Hippocampal formation (tissue), 2 donors: ENCODE measurements at places on chromosomes 1 and 21.

DNA sequence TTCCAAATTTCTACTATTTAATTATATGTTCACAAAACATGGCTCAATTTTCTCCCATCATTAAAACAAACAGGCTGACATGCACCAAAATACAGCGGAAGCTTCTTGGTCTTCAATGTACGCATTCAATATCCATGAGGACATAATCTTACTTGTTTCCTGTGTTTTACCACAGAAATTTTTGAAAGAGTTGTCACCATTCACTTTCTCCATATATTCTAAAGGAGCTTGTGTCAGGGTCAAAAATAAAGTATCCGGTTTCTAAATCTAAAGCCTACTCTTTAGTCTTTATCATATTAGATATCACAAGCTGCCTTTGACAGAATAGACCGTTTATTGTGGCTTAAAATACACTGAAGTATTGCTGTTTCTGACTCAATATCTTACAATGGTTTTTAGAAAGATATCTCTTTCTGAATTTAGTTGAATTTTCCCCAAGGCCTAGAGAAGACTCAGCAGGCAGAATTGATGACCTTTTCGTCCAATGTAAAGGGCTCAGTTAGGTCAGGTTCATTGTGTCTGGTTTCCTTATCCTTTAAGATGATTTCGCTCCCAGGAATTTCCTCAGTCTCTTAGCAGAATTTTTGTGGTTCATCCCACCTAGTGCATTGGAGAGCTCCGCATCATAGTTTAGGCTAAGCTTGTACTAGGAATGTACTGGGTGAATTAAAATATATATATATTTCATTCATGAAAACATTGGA, 717.2 kb downstream of the NCAM2 start:
- no peak for DNase-seq

- peak; percentile 79 for DNase-seq
These were observed at the start of gene PLOD1 for GRCh38 chr1:11934302-11935056. Gene PLOD1 (plus strand): TSS chr1:11934717. CDS start chr1:11934780, 63 bp downstream.

- DNase-seq = no peak
These were observed 4.0 kb downstream of the CFAP45 start for GRCh38 chr1:159895836-159896545.

- no peak for DNase-seq
These were observed 137.0 kb downstream of the BRINP2 start for GRCh38 chr1:177307771-177308170.

- DNase-seq = no peak
These were observed 12.3 kb downstream of the CCDC181 start for GRCh38 chr1:169414952-169415351.

DNA sequence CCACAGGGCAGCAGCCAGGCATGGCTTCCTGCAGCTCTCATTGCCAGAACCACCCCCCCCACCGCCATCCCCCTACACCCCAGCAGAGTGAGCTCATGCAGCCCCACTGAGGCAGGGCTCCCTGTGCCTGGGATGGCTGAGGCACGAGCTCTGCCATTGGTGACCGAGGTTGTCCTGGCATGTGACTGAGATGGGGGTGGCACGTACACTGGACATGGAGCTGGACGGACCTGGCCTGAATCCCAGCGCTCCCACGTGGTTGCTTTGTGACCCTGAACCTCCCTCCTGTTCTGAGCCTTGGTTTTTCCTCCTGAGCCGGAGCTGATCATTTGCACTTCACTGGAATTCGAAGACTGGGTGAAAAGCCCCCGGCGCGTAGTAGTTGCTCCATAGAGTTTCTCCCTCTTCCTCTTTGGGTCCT, 28.3 kb downstream of the ALPL start:
- DNase-seq = no peak
